ENCODE measurements at places on chromosomes 12 and 14.

GRCh38 chr14:49505041-49505766, 81.0 kb downstream of the RPS29 start:
- no peak for DNase-seq

GRCh38 chr12:29733060-29733459, 50.7 kb downstream of the TMTC1 start:
- no peak for DNase-seq

GRCh38 chr12:6367969-6368892, 7.1 kb downstream of the SCNN1A start:
- no peak for DNase-seq

- DNase-seq = no peak
Observed at GRCh38 chr14:76776428-76777251, 15.4 kb downstream of the VASH1 start.

GRCh38 chr14:75119056-75119455, 7.8 kb downstream of the NEK9 start:
- no peak for DNase-seq

- DNase-seq = no peak
Observed at GRCh38 chr14:63766611-63767010, 38.7 kb upstream of the SGPP1 start.

GRCh38 chr12:623172-623864, 39.9 kb downstream of the NINJ2 start:
- DNase-seq = no peak

- no peak for DNase-seq
Observed at GRCh38 chr14:65164825-65165135, 62.5 kb upstream of the MAX start.

DNA sequence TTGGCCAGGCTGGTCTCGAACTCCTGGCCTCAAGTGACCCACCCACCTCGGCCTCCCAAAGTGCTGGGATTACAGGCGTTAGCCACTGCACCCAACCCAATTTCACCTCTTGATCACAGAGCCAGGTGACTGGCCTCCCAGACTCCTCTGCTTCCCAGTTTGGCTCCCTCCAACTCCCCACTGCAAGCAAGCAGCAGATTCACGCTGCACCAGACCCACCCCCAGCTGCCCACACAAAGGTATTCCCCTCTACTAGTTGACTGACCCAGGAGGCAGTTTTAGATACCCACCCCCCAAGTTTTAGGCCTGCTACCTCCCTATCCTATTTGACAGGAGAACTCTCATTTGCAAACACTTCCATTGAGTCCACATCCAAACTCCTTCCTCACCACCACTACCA, 5.2 kb downstream of the RARG start:
- no peak for DNase-seq

GRCh38 chr14:64705381-64706118, 1.3 kb downstream of the PLEKHG3 start:
- DNase-seq = no peak

GRCh38 chr12:124939421-124940142, 25.1 kb upstream of the UBC start:
- DNase-seq = peak; percentile 67

GRCh38 chr12:49798934-49799333, 29.3 kb downstream of the NCKAP5L start:
- no peak for DNase-seq

GRCh38 chr14:70422538-70422937, 5.6 kb upstream of the SYNJ2BP start:
- no peak for DNase-seq

DNA sequence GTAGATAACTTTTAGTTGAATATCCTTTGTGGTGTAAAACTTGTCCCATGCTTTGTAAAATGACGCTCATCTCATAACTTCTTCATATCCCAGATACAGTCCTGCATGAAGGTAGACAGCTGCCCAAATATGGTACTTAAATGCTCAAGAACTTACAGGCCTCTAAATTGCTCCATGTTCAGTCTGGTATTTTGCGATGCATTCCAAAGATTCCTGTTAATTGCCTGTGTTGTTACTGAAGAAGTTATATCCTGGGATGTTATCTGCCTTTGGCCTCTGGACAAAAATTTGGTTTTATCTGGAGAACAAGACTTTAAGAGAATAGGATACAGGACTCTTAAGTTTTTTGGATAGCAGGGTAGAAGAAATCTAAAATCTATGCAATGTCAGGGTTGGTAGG, 473.0 kb downstream of the PCNX1 start:
- DNase-seq = no peak

DNA sequence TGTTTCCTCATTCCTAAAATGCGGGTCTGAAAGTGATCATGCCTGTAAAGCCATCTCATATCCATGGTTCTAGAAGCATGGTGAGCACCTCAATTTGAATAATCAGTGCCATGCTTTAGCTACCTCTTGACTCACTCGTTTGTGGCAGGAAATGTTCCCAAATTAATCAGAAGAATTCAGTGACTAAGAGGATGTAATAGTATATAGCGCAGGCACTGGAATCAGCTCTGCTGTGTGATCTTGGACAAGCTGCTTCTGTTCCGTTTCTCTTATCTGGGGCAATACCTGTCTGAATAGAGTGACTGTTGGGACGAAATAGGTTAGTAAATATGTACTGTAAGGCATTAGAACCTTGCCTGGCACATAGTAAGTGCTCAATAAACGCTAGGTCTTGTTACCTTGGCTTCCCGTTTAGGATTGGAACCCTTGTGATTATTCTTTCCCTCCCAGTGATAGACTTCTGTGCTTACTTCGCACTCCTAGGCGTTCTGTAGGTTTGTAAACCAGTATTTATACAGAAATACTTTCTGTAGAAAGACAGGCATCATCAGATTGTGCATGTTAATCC, 820 bp upstream of the SMAGP start:
- no peak for DNase-seq

GRCh38 chr12:99054601-99055128, 409.6 kb downstream of the APAF1 start:
- no peak for DNase-seq

DNA sequence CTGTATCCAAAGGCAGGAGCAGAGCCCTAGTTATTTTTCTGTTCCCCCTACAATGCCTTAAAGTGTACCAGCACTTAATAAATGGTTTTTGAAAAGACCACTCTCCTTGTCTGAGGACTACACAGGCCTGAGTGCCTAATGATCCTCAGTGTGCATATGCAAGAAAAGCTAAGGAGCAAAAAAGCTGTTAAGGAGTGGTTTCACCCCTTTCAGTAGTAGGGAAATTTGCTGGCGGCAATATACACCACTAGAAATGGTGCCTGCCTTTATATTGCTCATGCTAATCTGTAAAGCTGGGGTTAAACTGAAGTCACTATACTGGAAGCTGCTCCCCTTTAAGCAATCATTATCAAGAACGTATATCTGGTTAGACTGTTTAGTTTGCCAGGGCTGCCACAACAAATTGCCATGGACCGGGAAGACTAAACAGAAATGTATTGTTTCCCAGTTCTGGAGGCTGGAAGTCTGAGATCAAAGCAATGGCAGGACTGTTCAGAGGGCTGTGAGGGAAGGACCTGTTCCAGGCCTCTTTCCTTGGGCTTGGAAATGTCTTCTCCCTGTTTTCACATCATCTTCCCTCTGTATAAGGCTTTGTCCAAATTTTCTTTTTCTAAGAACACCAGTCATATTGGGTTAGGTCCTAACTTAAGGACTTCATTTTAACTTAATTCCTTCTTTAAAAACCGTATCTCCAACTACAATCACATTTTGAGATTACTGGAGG, 30.2 kb downstream of the PRDM4 start:
- no peak for DNase-seq

- no peak for DNase-seq
Observed at GRCh38 chr12:6376870-6377666, 1.7 kb upstream of the SCNN1A start.

DNA sequence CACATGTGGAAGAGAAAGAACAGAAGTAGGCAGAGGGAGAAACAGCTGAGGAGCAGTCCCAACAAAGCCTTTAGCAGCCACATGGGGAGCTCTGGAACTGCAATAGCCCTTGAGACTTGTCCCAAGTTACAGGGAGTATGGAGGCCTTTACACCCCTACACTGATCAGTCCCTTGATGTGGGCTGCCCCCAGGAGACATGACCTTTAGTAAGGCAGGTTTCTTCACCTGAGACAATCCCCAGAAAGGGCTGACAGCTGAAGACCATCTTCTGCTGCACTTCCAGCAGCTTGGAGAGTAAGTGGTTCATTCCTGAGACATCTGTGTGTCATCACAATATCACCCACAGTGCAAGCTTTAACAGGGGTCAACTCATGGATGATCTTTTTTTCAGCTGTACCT, 8.6 kb upstream of the SNAPC1 start:
- no peak for DNase-seq

DNA sequence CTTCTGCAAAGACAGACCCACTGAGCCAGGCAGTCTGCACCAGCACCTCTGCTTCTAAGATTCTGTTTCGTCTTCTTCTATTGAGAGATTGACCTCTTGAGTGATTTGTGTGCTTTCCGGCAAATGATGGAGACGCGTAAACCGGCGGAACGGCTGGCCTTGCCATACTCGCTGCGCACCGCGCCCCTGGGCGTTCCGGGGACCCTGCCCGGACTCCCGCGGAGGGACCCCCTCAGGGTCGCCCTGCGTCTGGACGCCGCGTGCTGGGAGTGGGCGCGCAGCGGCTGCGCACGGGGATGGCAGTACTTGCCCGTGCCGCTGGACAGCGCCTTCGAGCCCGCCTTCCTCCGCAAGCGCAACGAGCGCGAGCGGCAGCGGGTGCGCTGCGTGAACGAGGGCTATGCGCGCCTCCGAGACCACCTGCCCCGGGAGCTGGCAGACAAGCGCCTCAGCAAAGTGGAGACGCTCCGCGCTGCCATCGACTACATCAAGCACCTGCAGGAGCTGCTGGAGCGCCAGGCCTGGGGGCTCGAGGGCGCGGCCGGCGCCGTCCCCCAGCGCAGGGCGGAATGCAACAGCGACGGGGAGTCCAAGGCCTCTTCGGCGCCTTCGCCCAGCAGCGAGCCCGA, 703 bp downstream of the ASCL4 start:
- no peak for DNase-seq

GRCh38 chr12:88431246-88431645, 149.0 kb downstream of the KITLG start:
- DNase-seq = no peak

DNA sequence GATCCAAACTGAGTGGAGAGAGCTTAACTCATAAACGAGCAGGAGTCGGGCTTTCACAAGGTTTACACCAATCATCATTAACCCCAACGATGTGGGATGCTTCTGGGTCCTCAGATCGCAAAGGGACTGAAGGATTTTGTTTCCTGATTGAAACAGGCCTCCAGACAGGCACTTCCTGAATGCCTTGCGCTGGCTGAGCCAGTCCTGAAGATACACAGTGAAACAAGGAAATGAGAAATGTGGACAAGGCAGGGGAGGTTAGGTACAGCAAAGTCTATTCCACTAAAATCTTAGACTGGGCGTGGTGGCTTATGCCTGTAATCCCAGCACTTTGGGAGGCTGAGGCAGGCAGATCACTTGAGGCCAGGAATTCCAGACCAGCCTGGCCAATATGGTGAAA, 30.7 kb downstream of the RBM19 start:
- no peak for DNase-seq

DNA sequence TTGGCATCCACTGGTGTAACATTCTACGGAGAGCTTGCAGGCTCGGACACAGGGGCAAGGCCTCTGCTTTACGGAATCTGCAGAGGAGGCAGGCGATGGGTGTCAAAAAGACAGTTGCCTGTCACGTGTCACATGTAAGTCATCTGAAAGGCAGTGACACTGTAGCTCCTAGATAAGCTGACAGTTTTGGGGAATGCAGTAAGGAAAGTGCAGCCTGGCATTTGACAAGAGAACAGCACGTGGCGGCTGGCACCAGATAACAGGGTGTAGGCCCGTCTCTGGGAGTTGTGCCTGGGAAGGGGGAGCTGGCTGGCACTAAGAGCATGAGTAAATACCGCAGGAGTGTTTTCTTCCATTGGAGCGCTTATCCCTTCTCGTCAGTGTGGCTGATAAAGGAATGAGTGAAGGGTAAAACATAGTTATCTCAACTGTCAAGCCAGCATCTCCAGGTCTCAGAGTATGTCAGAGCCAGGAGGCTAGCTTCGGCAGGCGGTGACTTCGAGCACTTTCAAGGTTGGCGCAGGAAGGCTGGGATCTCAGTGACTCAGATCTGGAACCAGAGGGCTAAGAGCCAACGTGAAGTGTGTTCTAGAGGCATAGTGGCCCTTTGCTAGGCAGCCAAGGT, 26.1 kb downstream of the ADCK1 start:
- no peak for DNase-seq

GRCh38 chr12:104903648-104904423, 54.3 kb downstream of the SLC41A2 start:
- DNase-seq = no peak

DNA sequence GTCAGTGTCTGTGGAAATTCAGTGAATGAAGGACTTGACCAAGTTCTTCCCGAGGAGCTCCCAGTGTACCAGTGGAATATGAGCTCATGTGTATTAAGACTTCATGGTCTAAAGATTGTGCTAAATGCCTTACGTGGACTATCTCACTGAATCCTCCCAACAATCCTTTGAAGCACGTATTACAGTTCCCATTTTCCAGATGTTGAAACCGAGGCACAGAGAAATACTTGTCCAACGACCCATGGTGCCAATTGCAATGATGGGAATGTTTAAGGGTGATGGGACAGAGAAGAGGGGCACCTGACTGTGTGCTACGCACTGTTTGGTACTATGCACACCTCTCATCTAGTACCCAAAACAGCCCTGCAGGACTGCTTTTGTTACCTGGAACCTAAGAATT, 77.2 kb downstream of the PAPOLA start:
- DNase-seq = no peak

- DNase-seq = no peak
Observed at GRCh38 chr14:80575763-80576162, 364.5 kb upstream of the DIO2 start.

DNA sequence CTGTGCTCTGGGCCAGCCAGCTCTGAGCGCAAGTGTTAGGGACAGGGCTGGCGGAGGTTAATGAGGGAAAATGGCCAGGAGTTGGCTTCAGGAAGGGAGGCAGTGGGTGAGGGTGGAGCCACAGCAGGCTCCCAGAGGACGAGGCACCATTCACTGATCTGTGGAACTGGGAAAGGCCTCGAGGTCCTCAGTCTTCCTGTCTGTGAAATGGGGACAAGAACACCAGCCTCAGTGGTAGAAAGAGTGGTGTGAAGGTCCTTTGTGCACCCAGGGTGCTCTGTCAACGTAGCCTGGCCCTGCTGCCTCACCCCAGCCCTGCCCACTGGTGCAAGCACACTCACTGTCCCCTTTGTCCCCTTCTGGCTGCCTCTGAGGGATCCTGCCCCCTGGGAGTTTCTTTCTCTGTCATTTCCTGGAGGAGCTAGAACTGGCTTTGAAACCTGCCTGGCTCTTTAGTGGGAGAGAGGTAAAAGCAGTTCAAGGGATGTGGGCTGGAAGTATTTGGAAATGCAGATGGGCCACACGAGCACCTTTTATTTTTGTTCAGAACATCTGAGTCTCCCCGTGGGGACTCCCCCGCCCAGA, 25.0 kb downstream of the SYNDIG1L start:
- no peak for DNase-seq

GRCh38 chr14:25101276-25101675, 51.3 kb upstream of the STXBP6 start:
- DNase-seq = no peak

- no peak for DNase-seq
Observed at GRCh38 chr12:89492883-89493282, 31.7 kb downstream of the GALNT4 start.

- DNase-seq = no peak
Observed at GRCh38 chr12:78959556-78959955, 95.0 kb downstream of the SYT1 start.

- no peak for DNase-seq
Observed at GRCh38 chr12:91627225-91627624, 444.6 kb upstream of the DCN start.
